ENCODE measurements at places on chromosomes 2 and 18. TPM values are rescaled to one million over a fixed set of nuclear protein-coding genes. Genes with fewer than 3 reads are reported as not detected.

The RBM43 gene
- total RNA-seq, result 12.3 TPM

The GYPC gene
- total RNA-seq, result 53.5 TPM

The FNDC4 gene
- 30.8 TPM for total RNA-seq

The EIF2B4 gene
- 28.6 TPM for total RNA-seq

The TUBA4B gene
- total RNA-seq, result not detected

The WNT6 gene
- total RNA-seq, result 0.06 TPM

The TUBA4A gene
- 13.4 TPM for total RNA-seq

The OTOS gene
- total RNA-seq, result not detected

The LYG1 gene
- not detected for total RNA-seq

The CCDC68 gene
- 1.5 TPM for total RNA-seq

The RGPD4 gene
- not detected for total RNA-seq

The RAB11FIP5 gene
- total RNA-seq, result 36.6 TPM

The C2orf66 gene
- total RNA-seq, result 0.56 TPM

The STARD6 gene
- total RNA-seq, result not detected

The AFF3 gene
- total RNA-seq, result 0.05 TPM

The CFC1 gene
- total RNA-seq, result not detected

The AQP12A gene
- not detected for total RNA-seq

The SLC9A4 gene
- not detected for total RNA-seq

The EPAS1 gene
- total RNA-seq, result 463 TPM

Data from cardiac ventricle fibroblast (primary cell).